ENCODE measurements at places on chromosomes 13 and 19. TPM values are rescaled to one million over a fixed set of nuclear protein-coding genes. Genes with fewer than 3 reads are reported as not detected.

The LILRA1 gene
- polyA plus RNA-seq = 0.76 TPM

DNA sequence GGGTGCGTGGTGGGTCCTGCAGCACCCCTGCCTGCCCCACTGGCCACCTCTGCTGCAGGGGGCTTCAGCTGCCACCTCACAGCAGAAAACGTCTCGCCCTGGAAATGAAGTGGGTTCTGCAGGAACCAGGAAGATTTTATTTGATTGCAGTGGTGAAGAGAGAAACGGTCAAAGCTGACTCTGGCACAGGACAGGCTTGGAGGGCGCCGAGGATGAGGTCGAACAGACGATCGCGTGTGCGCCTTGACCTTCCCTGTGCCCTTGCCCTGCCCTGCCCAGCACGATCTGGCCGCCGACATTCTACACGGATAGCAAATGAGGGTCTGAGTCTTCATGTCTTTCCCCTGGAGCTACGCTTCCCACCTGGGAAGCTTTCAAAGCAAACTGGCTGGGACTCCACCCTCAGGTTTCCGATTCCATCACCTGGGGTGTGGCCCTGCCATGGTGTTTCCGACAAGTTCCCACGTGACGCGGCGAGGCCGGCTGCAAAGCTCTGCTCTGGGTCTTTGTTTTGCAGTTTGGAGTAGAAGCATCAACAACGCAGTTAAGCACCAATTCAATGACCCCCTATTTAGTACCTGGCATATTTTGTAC, 50.3 kb upstream of the TUBGCP3 start:
- DNase-seq = no peak

The ZNF541 gene
- polyA plus RNA-seq = not detected

GRCh38 chr19:3266792-3267514, 42.5 kb downstream of the CELF5 start:
- no peak for DNase-seq

- no peak for DNase-seq
Measured at GRCh38 chr19:58558066-58558622, at the start of gene UBE2M. TSS of gene UBE2M (minus strand) at chr19:58558611. CDS start at chr19:58558381, 230 bp downstream.

The UNC13A gene
- 0.25 TPM for polyA plus RNA-seq

The DMKN gene
- polyA plus RNA-seq = 1.8 TPM

DNA sequence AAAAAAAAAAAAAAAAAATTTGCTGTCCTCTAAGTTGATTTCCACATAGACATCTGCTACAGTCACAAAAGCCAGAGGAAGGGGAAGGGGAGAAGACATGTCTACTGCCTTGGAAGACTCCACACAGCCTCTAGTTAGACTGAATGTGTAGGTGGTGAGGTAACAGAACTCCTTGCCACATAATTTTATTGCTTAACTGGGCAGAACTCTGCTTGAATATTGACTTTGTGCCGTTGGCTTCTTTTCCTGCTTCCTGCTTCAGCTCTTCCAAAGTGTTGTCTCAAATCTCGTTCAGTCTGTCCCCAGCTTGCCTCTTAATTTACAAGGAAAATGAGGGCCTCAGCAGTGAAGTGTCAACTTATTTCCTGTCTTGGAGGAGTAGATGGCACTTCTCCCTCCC, 37.1 kb downstream of the ESD start:
- DNase-seq = no peak

- DNase-seq = no peak
Measured at GRCh38 chr13:82221621-82222020, 1660.7 kb downstream of the SLITRK1 start.
